ENCODE measurements at places on chromosomes 5 and 9. TPM values are rescaled to one million over a fixed set of nuclear protein-coding genes. Genes with fewer than 3 reads are reported as not detected.

The ADAMTSL2 gene
- 2.8 TPM for total RNA-seq

The CDC25C gene
- not detected for total RNA-seq

The FBN2 gene
- 0.68 TPM for total RNA-seq

DNA sequence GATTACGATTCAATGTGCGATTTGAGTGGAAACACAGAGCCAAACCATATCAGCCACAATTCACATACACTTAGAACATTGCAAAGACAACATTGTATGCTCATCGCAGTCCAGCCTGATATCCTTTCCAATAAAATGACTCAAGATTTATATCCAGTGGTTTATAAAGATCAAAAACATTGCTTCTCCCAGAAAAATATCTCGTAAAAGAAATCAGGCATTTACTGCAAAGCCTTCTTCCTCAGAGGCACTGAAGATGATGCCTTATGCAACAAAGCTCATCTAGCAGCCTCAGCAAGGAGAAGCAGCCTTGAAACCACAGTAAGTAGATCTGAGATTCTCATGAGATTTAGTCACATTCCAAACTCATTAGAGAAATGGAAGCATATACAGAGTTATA lies 523.8 kb downstream of the ELAVL2 start:
- no peak overlapping the region for H3K27ac ChIP-seq
- no peaks in the 10 kb centered on the region for H3K27me3 ChIP-seq
- H3K36me3 ChIP-seq = no peaks in the 10 kb centered on the region
- no peaks in the 10 kb centered on the region for H3K4me1 ChIP-seq

GRCh38 chr5:136174021-136174659 lies 18.8 kb downstream of the SMIM32 start:
- no peak overlapping the region for H3K27ac ChIP-seq
- no peak overlapping the region for H3K4me3 ChIP-seq
- no peaks in the 10 kb centered on the region for H3K27me3 ChIP-seq
- H3K4me1 ChIP-seq = no peaks in the 10 kb centered on the region
- no peak for DNase-seq
- H3K36me3 ChIP-seq = peaks cover 25% of the 10 kb centered on the region

GRCh38 chr9:84858364-84858763 lies 188.8 kb downstream of the NTRK2 start:
- no peak overlapping the region for H3K27ac ChIP-seq
- no peaks in the 10 kb centered on the region for H3K27me3 ChIP-seq
